ENCODE measurements at places on chromosomes 7 and 10. TPM values are rescaled to one million over a fixed set of nuclear protein-coding genes. Genes with fewer than 3 reads are reported as not detected.

TMEM176A gene
- total RNA-seq, result not detected

CDNF gene
- 3.7 TPM for total RNA-seq

SSC4D gene
- total RNA-seq, result not detected

PDK4 gene
- not detected for total RNA-seq

CFTR gene
- total RNA-seq, result not detected

HERC4 gene
- 72.6 TPM for total RNA-seq

SPDYE16 gene
- total RNA-seq, result 0.21 TPM

TMEM176B gene
- 0.37 TPM for total RNA-seq

TAS2R5 gene
- 1.3 TPM for total RNA-seq

DYDC2 gene
- total RNA-seq, result not detected

FAM237B gene
- not detected for total RNA-seq

DLG5 gene
- 0.27 TPM for total RNA-seq

RNF32 gene
- total RNA-seq, result 3.6 TPM

SFXN2 gene
- 43.0 TPM for total RNA-seq

TAS2R3 gene
- total RNA-seq, result 2.4 TPM

AGR3 gene
- total RNA-seq, result not detected

EVX1 gene
- total RNA-seq, result not detected

CEP55 gene
- total RNA-seq, result 68.3 TPM

SPAM1 gene
- total RNA-seq, result not detected

NUP42 gene
- 67.2 TPM for total RNA-seq

SPDYE8 gene
- not detected for total RNA-seq

DTX2 gene
- 26.1 TPM for total RNA-seq

NPC1L1 gene
- not detected for total RNA-seq

PAX4 gene
- not detected for total RNA-seq

LRRD1 gene
- total RNA-seq, result 0.42 TPM

KLF14 gene
- total RNA-seq, result not detected

P4HA1 gene
- 19.8 TPM for total RNA-seq

DENND2A gene
- not detected for total RNA-seq

RAB19 gene
- not detected for total RNA-seq

C7orf57 gene
- 0.29 TPM for total RNA-seq

ODAD2 gene
- not detected for total RNA-seq

CYP2C8 gene
- total RNA-seq, result not detected

LHFPL3 gene
- total RNA-seq, result not detected

MYL7 gene
- not detected for total RNA-seq

GNGT1 gene
- total RNA-seq, result not detected

GNAT3 gene
- total RNA-seq, result not detected

SOSTDC1 gene
- total RNA-seq, result not detected

GIMAP8 gene
- total RNA-seq, result not detected

PTN gene
- not detected for total RNA-seq

TMEM120A gene
- total RNA-seq, result 22.1 TPM

CYP3A7 gene
- total RNA-seq, result not detected

ITGA8 gene
- total RNA-seq, result not detected

ACTA2 gene
- total RNA-seq, result 3.3 TPM

EEPD1 gene
- 6.1 TPM for total RNA-seq

SLC26A5 gene
- total RNA-seq, result not detected

TRDMT1 gene
- 12.2 TPM for total RNA-seq

CRPPA gene
- total RNA-seq, result not detected

DPP6 gene
- not detected for total RNA-seq

ZNF316 gene
- total RNA-seq, result 37.5 TPM

FAM25C gene
- total RNA-seq, result not detected

EBLN1 gene
- total RNA-seq, result not detected

CALML5 gene
- total RNA-seq, result not detected

ZNF138 gene
- total RNA-seq, result 27.8 TPM

TPST1 gene
- 3.5 TPM for total RNA-seq

IGFBP3 gene
- not detected for total RNA-seq
